Activated T-cell treated with anti-CD3 and anti-CD28 coated beads for 1 hour (primary cell): ENCODE measurements at places on chromosomes 7 and 10.

DNA sequence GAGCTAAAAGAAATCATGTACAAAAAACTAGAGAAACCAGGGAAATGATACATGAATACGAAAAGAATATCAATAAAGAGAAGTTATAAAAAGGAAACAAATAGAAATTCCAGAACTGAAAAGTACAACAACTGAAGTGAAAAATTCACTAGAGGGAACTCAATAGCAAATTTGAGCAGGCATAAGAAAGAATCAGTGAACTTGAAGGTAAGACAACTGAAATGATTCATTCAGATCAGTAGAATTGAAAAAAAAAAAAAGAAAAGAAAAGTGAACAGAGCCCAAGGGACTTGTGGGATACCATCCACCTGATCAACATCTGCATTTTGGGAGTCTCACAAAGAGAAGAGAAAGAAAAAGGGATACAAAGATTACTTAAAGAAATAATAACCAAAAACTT, 78.3 kb downstream of the HHEX start:
- no peak for DNase-seq

GRCh38 chr10:124127965-124128810, 34.8 kb upstream of the CHST15 start:
- no peak for DNase-seq

- no peak for DNase-seq
These were observed 238.9 kb upstream of the GPR26 start for GRCh38 chr10:123427165-123427786.

GRCh38 chr7:47846138-47846836, 102.0 kb downstream of the PKD1L1 start:
- no peak for DNase-seq

GRCh38 chr7:114264023-114264422, 150.6 kb upstream of the FOXP2 start:
- no peak for DNase-seq

GRCh38 chr10:131843881-131844284, 56.9 kb upstream of the PPP2R2D start:
- DNase-seq = no peak

DNA sequence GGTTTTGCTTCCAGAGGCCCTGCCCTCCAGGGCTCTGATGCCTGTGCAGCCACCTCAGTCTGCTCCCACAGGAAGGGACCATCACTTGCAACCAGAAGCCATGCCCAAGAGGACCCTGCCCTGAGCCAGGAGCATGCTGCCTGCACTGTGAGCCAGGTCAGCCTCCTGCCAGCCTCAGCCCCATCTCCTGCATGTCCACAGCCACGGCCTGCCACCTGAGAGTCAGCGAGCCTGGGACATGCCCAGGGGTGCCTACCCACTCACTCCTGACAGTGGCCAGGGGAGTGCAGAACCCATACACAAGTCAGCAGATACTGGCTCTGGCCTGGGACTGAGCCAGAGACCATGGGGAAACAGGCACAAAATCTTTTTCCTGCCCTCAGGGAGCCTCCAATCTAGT, 6.6 kb upstream of the KCP start:
- no peak for DNase-seq

DNA sequence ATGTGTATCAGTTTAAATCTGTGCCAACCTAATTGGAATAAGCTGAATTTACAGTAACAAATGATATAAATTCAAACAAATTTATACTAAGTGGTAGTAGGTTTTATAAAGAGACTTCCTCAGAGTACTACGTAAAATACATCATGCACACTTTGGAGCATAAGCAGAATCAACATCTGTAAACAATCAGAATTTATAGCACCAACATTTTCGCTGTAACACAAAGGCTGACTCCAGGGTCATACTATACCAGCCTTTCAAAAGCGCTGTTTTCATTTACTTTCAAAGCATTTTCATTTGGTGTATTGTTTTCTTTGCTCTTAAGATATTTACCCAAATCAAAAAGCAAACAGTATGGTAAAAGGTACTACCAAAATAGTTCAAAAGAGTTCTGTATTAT, 29.3 kb upstream of the TMEM168 start:
- DNase-seq = no peak

DNA sequence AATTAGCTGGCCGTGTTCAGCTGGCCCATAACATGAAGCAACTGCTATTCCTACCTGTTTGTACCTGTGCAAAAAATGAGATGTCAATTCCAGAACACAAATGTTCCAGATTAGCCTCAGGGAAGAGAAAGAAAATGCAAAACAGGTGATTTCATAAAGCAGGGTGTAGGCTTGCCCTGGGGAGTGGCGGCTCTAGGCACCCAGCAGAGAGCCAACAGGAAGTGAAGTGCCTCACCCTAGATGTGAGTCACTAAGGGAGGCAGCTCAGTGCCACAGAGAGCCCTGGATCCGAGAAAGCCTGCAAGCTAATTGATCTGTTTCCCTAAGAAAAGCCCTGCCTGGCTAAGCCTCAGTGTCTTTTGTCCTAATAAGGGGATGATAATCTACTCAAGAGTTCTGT, 240.0 kb downstream of the ARHGAP21 start:
- no peak for DNase-seq

DNA sequence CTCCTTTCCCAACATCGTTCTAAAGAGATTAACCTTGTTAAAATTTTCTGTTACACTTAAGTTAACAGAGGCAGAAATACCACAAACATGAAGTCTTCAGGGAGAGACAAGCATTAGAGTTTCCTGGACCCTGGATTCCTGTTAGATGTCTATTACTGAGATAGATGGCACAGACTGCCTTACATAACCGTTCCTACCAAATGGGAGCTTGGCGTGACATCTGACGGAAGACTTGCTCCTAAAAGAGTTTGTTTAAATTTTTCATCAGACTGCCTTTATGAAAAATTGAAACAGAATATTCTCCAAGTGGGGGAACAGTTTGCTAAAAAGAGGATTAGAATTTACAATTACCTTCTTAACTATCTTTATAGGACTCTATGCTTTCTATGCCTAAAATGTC, 22.7 kb downstream of the ANK3 start:
- no peak for DNase-seq

DNA sequence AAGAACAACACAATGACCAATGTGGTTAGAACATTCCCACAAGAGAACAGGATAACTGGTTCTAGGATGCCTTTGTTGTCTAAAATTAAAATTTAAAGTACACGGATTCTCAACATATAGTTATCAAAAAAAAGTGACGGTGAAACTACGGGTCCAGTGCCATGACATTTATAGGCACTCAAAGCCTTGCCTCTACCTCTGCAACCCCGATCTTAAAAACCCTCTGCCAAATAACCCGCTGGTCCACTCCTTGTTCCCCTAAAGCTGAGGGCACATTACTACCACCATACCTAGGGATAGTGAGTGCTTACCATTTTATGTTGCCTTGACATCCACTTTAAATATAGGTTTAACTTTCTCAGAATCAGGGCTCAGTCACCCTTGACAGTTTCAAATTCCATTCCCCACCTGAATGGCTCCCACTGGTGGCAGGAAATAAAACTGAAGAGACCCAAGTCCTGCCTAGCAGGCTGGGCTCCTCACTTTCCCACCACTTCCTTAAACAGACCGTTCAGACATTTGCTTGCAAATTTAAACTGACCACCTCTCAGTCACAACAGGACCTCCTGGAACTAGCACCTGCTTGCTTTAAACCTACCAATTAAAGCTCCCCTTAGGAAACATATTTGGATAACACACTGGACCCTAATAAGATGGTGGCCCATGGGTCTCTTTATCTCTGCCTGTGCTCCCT, 169.9 kb upstream of the ASAH2 start:
- no peak for DNase-seq

DNA sequence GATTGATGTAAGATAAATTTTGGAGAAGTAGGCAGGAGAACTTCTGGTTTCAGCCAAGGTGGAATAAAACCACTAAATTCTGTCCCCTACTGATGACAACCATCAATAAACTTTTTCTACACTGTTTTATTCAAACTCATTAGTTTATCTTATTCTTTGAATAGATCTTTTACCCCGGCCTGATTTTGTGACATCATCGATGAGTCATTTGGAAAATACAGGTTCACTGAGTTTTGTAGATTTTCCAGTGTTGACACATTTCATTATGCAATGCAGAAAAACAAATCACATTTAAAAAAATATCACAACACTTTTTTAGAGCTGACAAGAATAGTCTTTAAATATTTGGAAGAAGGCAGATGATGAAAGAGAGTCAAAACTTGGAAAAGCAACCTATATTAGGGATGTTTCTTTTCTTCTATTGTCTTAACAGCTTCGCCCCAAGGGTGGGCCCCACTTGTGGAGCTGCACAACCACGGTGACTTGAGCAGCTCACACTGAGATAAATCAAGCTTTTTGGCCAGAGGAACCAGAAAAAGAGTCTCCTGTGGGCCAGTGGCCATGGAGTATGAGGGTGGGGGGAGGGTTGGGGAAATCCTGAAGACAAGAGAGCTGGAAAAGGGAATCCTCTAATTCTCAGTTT, 112.8 kb downstream of the PTEN start:
- no peak for DNase-seq

- DNase-seq = no peak
These were observed 53.6 kb upstream of the EBF3 start for GRCh38 chr10:130017631-130018022.

- no peak for DNase-seq
These were observed 398.8 kb upstream of the IGFBP3 start for GRCh38 chr7:46319841-46320240.

GRCh38 chr7:113796557-113796956, 122.3 kb downstream of the PPP1R3A start:
- DNase-seq = no peak

DNA sequence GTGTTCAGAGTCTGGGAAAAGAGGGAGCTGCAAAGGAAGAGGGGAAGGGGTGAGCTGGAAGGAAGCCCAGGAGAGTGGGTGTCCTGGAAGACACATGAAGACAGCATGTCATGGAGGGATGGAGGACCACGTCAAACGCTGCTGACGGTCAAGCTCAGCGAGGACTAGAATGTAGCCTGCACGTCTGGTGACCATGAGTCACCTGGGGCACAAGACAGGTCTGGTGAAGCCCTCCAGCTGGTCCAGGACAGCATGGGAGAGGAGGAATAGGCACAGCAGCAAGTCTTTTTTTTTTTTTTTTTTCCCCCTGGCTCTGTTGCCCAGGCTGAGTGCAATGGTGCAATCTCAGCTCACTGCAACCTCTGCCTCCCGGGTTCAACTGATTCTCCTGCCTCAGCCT, 19.6 kb upstream of the AMZ1 start:
- DNase-seq = no peak

- no peak for DNase-seq
These were observed 59.3 kb downstream of the NUDCD3 start for GRCh38 chr7:44431091-44431608.

- no peak for DNase-seq
These were observed 27.0 kb upstream of the ABI1 start for GRCh38 chr10:26887611-26888215.

DNA sequence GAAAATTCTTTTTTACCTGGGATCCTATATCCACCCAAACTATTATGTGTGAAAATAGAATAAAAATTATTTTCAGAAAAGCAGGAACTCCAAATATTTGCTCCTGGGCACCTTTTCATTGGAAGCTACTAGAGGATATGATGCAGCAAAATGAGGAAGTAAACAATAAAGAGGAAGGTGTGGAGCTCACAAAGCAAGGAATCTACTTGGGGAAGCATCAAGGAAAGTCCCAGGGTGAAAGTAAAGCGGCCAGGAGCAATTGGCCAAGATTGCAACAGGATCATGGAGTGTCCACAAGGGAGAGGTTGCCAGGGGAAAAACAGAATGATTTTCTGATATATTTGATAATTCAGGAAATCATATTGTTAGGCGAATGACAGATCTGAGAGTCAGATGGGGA, 80.8 kb downstream of the CARD11 start:
- DNase-seq = no peak

DNA sequence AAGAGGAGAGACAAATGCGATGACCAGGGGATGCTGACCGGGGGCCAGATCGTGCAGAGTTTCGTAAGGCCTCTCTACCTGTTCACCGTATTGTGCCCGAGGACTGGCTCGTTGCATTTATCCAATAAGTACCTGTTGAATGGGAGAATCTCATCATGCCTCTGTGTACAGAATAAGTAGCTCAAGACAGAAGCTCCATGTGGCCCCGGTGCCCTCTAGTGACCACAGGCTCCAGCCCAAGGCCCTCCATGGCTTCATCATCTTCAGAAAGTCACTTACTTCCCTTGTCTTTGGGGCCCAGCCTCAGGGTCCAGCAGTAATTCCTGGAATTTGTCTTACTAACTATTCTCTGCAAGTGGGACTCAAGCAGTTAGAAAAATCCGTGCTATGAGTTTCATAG, 151.0 kb downstream of the CHN2 start:
- no peak for DNase-seq

DNA sequence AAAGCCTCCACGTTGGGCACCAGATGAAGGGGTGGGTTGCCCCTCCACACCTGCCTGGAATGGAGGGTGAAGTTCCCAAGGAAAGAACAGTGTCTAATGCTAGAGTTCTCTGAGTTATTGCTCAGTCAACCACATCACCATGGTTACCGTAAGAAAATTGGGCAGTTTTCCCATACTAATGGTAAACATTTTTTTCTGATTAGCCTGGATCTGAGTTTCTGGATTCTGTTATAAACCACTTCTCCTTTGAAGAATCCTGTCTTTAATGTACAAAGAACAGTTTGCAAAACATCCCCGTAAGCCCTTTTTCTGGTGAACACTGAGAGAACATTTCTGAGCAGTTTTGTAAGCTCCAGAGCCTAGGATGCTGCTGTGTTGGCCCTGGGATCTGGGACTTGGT, 45.5 kb downstream of the ABCC2 start:
- no peak for DNase-seq

DNA sequence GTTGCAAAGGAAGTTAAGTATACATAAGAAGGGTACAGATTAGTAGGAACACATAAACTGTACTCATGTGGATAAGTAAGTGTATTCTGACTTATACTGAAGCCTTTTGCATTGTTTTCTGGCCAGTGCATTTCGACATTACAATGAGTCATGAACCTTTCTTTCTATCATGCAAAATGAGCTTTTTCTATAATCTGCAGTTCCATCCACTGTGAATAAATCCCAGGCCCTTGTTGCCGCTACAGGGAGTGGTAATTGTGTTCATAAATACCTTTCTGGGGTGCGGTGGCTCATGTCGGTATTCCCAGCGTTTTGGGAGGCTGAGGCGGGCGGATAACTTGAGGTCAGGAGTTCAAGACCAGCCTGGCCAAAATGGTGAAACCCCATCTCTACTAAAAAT, 858.3 kb downstream of the GRM8 start:
- no peak for DNase-seq

- DNase-seq = no peak
These were observed 28.3 kb downstream of the PTPRN2 start for GRCh38 chr7:158559356-158559755.
